HCT116 (cell line): ENCODE measurements at places on chromosomes 3 and 15. TPM values are rescaled to one million over a fixed set of nuclear protein-coding genes. Genes with fewer than 3 reads are reported as not detected.

Gene SAMD7
- not detected for total RNA-seq

Gene CFAP100
- total RNA-seq, result not detected

Gene MYL3
- total RNA-seq, result not detected

Gene ZNF717
- total RNA-seq, result 0.12 TPM
